AG04449 (cell line): ENCODE measurements at places on chromosomes 12 and 14.

DNA sequence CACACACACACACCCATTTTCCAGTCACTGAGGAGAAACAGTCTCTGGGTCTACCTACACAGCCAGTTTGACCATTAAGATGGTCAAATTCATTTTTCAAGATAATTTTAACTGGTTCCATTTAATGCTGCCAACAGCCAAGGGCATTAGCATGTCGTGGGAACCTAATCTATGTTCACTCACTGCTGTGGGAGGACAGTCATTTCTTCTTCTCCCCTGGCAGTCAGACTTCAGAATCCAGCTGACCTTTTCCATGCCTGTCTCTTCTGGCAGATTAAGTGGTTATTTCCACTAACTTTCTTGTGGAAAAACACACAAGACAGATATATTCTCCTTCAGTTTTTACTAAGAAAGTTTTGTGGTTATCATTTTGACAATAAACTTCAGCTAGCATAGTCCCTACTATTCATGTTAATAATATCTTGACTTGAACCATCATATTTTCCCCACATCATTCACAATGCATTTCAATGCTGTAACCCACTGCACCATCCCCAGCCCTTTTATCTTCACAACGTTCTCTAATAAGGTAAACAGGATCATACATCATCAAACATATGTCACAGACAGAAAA is 82.2 kb downstream of the DAD1 start:
- DNase-seq = no peak

GRCh38 chr14:55192054-55192621 is 753 bp upstream of the DLGAP5 start:
- DNase-seq = no peak

GRCh38 chr12:53391724-53392123 is 11.7 kb downstream of the SP1 start:
- DNase-seq = no peak

GRCh38 chr14:85122690-85123089 is 407.3 kb upstream of the FLRT2 start:
- no peak for DNase-seq
